Stimulated activated CD4-positive, alpha-beta T cell treated with anti-CD3 and anti-CD28 coated beads, Interleukin-4, amount 100 ng/mL, for 4 hours (primary cell): ENCODE measurements at places on chromosomes 1 and 21.

DNA sequence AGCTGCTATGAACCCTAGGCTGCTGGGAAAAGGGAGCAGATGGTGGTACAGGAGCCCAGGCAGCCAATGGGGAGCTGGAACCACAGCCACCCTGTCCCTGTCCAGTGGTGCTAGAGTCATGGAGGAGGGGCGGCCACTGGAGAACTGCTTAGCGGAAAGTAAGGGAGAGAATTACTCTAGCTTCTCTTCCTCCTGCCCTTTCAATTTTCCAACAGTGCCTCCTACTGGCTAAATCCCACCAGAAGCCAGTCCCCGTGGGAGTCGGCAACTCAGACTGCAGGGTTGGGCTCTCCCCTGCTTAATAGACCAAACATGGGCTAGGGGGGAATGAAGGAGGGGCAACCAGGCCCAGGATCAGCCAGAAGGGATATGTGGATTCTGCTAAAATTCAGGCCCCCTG, 154.5 kb downstream of the ACTL8 start:
- no peak for DNase-seq

GRCh38 chr1:8883491-8883890, 5.0 kb upstream of the ENO1 start:
- no peak for DNase-seq

DNA sequence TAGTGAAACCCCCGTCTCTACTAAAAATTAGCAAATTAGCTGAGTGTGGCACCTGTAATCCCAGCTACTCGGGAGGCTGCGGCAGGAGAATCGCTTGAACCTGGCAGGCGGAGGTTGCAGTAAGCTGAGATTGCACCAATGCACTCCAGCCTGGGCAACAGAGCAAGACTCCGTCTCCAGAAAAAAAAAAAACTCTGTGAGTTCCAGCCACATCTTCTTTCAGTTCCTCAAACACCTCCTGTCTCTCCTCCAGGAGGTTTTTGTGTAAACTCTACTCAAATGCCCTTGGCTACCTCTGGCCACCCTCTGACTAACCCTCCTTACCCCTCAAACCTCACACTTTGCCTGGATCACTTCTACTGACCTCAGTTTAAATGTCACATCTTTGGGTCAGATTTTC, 38.1 kb downstream of the RCSD1 start:
- no peak for DNase-seq

DNA sequence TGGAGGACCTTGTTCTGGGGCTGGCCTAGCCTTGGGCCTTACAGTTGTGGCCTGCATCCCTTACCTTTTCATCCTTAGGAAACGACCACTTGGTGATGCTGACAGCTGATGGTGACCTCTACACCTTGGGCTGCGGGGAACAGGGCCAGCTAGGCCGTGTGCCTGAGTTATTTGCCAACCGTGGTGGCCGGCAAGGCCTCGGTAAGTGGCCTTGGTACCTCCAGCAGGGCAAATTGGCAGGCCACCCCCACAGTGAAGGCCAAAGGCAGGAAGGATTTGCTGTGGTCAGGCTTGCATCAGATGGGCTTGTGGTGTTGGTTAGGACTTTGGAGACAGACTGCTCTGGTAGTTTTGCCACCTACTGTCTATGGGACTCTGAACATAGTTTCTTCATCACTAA, 17.7 kb upstream of the TRNAU1AP start:
- no peak for DNase-seq

- DNase-seq, result peak; percentile 61
Measured at GRCh38 chr1:41416552-41417334, 55.5 kb downstream of the FOXO6 start.

DNA sequence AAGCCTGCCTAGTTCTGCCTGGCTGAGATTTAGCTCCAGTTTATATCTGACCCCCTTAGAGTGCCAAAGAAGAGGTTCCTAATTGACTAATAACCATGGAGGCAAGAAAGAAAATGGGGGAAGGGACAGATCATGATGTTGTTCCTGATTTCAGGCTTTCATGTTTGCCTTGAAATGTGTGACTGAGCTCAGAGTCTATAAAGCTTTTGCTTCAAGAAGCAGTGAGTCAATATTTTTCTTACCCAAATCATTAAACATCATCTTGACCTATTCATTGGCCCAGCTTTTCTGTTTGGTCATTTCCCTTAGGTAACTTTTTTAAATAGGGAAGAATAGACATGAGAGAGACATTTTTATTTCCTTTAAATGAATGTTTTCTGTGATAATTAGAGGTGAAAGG, 55.9 kb downstream of the HHAT start:
- DNase-seq, result no peak

DNA sequence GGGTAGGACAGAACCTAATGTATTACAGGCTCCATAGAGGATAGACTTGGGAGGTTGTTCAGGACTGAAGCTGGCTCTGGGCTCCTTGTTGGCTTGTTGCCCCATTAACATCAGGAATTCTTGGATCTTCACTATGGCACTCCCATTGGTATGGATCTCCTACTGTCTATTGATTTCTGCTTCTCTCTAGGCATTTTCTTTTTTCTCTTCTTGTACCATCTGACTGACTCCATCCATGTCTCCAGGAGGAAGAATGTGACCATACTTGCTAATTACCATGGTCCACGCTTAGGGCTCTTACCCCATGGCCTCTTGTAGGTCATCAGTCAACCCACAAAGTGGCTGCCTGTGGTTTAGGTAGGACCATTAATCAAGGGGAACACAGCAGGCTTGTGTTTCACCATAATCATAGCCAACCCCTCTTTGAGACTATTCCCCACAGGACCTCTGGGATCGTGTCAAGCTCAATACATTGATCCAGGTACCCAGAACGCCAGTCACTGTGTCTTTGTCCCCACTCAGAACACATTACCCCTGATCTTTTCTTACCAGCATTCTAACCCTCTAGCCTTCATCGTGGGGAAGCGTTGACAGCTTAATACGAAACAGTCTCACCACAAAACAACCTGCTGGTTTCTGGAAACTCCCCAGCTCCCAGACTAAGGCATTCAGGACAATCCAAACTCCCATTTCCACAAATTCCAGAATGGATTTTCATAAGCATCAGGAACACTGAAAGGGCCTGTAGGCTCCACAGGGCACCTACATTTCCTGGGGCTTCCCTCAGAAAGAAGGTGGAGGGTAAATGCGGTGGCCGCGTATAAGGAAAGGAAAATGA, 97.1 kb downstream of the ETS2 start:
- DNase-seq, result no peak

GRCh38 chr1:88089961-88090360, 594.1 kb upstream of the PKN2 start:
- no peak for DNase-seq

GRCh38 chr1:242065813-242066212, 66.9 kb upstream of the MAP1LC3C start:
- no peak for DNase-seq

DNA sequence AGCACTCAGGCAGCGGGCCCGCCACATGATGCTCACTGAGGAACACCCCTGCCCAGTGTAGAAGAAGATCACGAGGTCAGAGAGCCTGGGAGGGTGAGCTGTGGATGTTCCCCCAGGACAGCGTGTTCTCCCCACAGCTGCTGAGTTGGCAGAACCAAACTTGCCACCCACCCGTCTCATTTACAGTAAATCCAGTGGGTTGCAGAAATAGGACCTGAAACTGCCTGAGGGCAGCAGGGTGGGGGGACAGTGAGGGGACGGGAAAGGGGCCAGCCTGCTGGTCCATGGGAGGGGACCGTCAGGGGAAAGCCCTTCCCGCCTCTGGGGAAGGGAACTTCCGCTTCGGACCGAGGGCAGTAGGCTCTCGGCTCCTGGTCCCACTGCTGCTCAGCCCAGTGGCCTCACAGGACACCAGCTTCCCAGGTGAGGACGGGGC, at the start of gene C1QB:
Gene C1QB (plus strand): TSS at position 356 of the 436 bp plus-strand sequence. CDS start 6,227 bp downstream, outside the sequence.
- no peak for DNase-seq

DNA sequence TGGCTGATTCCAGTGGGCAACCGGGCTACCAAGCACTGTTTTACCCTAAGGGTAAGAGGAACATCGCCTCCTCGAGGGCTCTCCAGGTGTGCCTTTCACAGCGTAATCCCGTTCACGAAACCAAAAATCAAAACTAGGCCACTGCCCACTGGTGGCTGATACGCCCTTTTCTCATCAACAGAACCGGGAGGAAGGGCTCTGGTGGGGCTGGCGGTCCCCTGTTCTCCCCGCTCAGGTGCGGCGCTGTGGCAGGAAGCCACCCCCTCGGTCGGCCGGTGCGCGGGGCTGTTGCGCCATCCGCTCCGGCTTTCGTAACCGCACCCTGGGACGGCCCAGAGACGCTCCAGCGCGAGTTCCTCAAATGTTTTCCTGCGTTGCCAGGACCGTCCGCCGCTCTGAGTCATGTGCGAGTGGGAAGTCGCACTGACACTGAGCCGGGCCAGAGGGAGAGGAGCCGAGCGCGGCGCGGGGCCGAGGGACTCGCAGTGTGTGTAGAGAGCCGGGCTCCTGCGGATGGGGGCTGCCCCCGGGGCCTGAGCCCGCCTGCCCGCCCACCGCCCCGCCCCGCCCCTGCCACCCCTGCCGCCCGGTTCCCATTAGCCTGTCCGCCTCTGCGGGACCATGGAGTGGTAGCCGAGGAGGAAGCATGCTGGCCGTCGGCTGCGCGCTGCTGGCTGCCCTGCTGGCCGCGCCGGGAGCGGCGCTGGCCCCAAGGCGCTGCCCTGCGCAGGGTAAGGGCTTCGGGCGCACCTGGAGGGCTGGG, at the start of gene IL6R:
Gene IL6R (plus strand): TSS at position 360 of the 763 bp plus-strand sequence. CDS start 287 bp downstream, at position 647.
- peak; percentile 63 for DNase-seq

GRCh38 chr1:21567241-21568005, 58.2 kb downstream of the ALPL start:
- DNase-seq, result no peak

DNA sequence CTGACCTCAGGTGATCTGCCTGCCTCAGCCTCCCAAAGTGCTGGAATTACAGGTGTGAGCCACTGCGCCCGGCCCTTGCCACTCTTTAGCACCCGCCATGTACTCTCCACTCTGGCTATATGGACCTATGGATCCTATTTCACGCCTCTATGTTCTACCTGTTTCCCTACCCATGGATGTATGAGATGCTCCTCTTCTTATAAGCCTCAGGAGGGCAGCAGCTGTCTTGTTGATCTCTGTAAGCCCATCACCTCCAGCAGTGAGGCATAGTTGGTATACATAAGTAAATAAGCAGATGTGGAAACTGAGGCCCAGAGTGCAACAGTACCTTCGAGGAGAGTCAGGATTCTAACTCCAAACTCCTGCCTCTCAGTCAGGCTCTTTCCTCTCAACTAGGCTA, 24.7 kb upstream of the ARTN start:
- DNase-seq, result no peak

- no peak for DNase-seq
Measured at GRCh38 chr1:76833151-76833550, 34.1 kb upstream of the ST6GALNAC5 start.

- no peak for DNase-seq
Measured at GRCh38 chr1:156490401-156491032, 10.1 kb downstream of the MEF2D start.

DNA sequence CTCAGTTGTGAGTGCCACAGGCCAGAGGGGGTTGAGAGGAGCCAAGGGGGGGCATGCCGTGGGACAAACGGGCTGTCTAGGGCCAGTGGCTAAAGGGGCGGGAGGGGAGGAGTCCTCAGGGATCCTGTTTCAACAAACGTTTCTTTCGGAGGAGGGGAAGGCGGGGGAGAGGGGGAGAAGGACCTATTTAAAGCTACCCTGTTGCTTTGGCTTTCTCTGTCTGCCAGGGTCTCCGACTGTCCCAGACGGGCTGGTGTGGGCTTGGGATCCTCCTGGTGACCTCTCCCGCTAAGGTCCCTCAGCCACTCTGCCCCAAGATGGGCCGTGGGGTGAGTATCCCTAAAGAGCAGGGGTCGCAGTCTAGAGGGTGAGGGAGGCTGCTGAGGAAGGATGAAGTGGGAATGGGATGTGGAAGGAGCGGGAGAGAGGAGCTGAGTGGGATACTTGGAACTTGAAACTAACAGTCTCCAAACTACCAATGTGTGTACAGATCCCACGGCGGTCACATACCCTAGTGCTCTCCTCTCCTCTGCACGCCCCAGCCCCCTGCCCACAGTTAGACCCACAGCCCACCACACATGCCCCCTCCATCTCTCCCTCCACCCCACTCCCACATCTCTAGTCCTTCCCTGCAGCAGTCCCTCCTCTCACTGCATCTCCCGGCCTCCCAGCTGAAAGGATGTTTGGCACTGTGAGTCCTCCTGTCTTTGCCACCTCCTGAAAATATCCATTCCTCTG, at the start of gene ATP1A2:
Gene ATP1A2 (plus strand): TSS at position 215 of the 738 bp plus-strand sequence. CDS start 103 bp downstream, at position 318.
- DNase-seq, result no peak

GRCh38 chr1:208101661-208102431, 142.3 kb downstream of the PLXNA2 start:
- DNase-seq, result no peak

- DNase-seq, result no peak
Measured at GRCh38 chr1:85865213-85865612, 157.0 kb upstream of the ZNHIT6 start.

DNA sequence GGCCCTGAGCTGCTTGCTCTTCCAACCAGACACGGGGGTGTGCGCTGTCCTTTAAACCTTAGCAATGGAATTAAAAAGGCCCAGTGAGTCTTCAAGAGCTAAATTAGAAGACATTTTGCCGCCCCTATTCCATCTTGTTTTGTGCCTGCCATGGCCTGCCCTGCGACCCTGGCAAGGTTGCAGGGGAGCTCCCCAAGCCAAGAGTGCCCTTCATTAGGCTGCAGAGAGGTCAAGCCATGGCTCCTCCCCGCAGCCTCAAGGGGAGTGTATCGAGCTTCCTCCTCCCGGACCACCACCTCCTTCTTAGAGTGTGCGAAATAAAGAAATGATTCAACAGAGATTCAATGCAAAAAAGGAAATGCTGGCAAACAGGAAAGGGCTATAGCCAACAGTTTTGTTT, 256.2 kb downstream of the DYRK1A start:
- DNase-seq, result no peak

DNA sequence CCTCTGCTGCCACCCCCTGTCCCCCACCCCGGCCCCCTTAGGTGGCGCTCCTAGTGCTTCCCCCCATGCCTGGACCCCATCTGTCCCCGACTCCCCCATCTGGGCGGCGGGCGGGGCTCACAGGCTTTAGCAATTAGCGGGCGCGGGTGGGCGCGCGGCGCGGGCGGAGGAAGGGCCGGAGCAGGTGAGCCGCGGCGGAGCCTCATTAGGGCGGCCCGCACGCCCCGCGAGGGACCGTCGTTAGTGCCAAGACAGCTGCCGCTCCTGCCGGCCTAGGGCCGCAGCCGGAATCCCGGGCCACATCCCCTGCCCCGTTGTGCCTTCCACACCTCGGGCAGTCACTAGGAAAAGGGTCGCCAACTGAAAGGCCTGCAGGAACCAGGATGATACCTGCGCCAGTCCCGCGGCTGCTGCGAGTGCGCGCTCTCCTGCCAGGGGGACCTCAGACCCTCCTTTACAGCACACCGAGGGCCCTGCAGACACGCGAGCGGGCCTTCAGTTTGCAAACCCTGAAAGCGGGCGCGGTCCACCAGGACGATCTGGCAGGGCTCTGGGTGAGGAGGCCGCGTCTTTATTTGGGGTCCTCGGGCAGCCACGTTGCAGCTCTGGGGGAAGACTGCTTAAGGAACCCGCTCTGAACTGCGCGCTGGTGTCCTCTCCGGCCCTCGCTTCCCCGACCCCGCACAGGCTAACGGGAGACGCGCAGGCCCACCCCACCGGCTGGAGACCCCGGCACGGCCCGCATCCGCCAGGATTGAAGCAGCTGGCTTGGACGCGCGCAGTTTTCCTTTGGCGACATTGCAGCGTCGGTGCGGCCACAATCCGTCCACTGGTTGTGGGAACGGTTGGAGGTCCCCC, 7.6 kb downstream of the OLIG2 start:
- DNase-seq, result no peak

- DNase-seq, result no peak
Measured at GRCh38 chr1:85683292-85684025, 24.8 kb downstream of the ZNHIT6 start.
